HT-29 (cell line): ENCODE measurements at places on chromosomes 13 and 19. TPM values are rescaled to one million over a fixed set of nuclear protein-coding genes. Genes with fewer than 3 reads are reported as not detected.

DCT gene
- total RNA-seq: not detected in 2 replicates

GRIK5 gene
- total RNA-seq: 0.21 TPM in 1 of 2 replicates, not detected in the other

RXFP2 gene
- not detected in 2 replicates for total RNA-seq

ALG5 gene
- 34.9 and 38.3 TPM in 2 replicates for total RNA-seq

ABCA7 gene
- total RNA-seq: 56.9 and 76.3 TPM in 2 replicates

RGL3 gene
- total RNA-seq: 69.4 and 71.5 TPM in 2 replicates

- DNase-seq: no peak
Observed at GRCh38 chr13:18959229-18959628, 222.4 kb downstream of the TUBA3C start.

GRCh38 chr13:43905435-43906031 lies 25.8 kb downstream of the LACC1 start:
- DNase-seq: peak; percentile 90

GRCh38 chr19:38801359-38802095 lies 11.2 kb downstream of the LGALS4 start:
- no peak for DNase-seq

DNA sequence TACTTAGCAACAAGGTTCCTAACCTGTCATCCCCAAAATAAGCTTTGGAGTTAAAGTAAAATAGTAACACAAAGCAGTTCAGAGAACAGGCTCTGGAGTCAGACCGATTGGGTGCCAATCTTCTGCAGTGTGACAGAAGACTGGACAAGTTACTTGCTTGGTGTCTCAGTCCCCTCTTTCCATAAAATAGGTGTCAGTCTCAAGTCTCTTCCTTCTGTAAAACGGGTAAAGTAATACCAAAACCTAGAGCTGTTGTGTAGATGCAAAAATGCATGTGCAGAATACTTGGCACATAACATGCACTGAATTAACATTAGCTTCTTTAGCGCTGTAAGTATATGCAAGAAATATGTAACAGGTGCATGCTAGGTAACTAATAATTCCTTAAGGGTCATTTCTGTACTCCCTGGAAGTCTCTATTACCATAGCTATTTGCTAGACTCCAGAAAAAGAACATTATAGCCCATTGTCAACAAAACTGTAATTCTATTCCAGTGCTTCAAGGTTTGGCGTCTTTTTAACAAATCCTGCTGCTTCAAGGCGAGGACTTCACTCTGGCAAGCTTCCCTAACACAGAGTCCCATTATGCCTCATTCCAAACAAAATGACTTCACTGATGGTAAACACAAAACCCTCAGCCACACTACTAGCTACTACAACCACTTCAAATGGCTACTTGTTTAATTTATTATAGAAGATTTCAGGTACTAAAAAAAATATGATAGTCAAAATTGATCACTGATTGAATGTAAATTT lies 32.8 kb downstream of the ELF1 start:
- DNase-seq: no peak

- no peak for DNase-seq
Observed at GRCh38 chr13:46996316-46997030, 99.6 kb upstream of the HTR2A start.

DNA sequence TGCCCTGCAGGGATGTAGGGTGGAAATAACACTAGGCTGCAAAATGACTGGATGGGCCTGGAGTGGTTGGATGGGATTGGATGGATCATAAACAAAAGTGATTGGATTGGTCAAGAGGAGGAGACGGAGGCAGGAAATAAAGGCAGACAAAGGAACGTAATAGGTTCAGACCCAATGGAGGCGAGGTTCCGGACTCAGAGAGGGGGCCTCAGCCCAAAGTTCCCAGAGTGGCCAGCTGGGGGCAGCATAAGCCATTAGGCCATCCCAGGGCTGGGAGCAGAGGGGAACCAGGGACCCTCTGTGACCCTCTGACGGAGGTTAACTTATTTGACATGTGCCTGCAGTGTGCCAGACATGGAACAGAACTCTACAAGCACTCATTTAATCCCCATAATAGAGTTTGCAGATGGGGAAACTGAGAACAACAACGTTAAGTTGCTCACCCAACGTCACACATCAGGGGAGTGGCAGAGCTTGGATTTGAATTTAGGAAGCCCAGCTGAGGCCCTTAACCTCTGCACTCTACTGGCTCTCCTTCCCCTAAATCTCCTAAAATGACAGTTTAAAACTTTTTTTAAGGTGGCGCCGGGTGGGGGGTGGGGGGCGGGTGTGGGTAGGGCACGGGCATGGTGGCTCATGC lies 15.3 kb upstream of the MAP1S start:
- no peak for DNase-seq

GRCh38 chr13:51134763-51135365 lies 23.8 kb upstream of the C13orf42 start:
- DNase-seq: no peak

GRCh38 chr19:46513461-46514236 lies 18.0 kb upstream of the PNMA8B start:
- DNase-seq: peak; percentile 83

DNA sequence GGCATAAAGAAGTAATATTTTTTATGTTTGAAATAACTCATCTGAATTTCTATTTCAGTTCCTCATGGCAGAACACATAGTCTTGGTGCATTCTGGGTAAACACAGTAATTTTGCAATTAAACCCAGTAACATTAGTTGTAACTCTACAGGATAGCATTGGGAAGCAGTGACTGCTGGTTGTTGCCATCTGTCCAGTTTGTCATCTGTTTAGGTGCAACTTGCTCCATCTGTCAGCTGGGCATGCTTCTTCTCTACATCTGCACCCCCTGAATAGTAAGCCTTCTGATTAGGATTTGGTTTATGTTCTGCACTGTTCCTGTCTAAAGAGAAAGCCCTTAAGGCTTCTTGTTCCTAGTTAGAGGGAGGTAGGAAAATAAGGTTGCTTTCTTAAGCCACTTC lies 63.5 kb upstream of the CSNK1A1L start:
- no peak for DNase-seq

DNA sequence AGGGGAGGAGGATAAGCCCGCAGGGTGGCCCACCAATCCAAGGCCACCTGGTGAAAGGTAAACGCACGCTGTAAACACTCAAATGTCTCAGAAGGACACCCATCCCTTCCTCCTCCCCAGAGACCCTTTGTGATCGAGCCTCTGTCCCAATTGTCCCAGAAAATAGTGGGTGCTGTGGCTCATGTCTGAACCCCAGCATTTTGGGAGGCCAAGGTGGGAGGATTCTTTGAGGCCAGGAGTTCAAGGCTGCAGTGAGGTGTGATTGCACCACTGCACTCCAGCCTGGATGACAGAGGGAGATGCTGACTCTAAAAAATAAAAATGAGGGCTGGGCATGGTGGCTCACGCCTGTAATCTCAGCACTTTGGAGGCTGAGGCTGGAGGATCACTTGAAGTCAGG lies 3.1 kb upstream of the ABHD17A start:
- DNase-seq: no peak

GRCh38 chr19:37872383-37872782 lies 34.0 kb downstream of the WDR87 start:
- DNase-seq: no peak

DNA sequence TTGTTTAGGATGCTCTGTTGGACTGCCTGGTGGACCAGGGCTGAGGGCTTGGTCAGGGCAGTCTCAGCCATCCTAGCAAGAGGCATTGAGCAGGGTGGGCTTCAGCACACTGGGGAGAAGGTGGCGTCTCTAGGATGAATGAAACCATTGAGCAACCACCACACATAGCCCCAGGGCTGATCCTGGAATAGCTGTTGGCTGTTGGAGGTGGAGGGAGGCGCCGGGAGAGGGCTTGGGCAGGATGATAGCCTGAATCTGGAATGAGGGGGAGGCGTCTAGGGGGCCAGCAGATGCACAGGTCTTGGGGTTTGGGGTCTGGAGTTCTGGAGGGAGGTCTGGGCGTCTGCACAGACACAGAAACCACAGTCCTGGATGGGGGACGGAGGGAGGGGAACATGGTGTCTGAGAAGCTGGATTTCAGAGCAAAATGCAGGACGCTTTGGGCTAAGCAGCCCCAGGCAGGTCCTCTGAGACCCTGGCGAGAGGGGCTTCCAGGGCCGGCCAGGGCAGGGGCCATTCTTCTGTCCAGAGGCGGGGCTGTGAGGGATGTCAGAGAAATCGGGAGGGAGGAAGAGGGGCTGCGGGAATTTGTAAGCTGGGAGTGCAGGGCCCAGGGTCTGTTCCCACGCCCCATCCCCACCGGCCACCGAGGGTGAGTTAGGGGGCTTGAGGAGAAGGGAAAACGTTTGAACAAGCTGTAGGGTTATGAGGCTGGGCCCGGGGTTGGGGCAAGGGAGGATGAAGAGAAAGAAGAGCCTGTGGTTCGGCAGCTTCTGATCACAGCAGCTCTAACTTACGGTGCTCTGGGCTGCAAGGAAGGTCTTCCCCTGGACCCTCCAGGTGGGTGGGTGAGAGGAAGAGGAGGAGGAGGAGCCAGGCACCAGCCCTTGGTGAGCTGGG lies 5.2 kb downstream of the TRAPPC5 start:
- no peak for DNase-seq

GRCh38 chr19:35073941-35074340 lies 32.4 kb downstream of the HPN start:
- DNase-seq: no peak

DNA sequence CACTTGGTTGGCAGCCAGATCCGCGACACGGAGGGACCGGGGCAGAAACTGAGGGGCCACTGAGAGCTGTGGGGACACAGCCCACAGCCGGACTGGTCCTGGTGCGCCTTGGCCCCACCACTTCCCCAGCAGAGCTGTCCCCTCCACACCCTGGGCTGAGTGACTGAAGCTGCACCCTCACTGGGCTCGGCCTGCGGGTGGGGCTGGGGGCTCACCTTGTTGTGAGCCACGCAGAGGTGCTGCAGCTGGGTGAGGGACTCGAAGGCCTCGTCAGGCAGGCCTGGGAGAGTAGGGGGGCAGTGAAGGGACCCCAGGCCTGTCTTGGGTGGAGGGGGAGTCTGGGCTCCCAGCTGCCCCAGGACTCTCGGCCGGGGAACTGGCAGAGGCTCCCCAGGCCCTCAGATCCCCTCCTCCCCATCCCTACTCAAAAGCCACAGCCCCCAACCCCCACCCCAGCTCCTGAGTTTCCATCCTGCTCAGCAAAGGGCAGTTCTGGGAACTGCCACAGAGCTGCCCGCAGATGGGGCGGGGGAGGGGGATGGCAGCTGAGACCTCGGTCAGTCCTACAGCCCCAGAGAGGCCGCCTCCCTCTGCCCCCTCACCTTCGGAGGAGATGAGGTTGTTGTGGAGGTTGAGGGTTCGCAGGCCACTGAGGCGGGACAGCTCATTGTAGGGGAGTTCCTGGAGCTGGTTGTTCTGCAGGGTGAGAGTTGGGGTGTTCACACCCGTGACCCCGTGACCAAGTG lies 2.3 kb downstream of the PODNL1 start:
- no peak for DNase-seq

GRCh38 chr13:114268344-114269280 lies 12.8 kb upstream of the UPF3A start:
- no peak for DNase-seq

- no peak for DNase-seq
Observed at GRCh38 chr19:35907377-35907745, 734 bp downstream of the TYROBP start.

DNA sequence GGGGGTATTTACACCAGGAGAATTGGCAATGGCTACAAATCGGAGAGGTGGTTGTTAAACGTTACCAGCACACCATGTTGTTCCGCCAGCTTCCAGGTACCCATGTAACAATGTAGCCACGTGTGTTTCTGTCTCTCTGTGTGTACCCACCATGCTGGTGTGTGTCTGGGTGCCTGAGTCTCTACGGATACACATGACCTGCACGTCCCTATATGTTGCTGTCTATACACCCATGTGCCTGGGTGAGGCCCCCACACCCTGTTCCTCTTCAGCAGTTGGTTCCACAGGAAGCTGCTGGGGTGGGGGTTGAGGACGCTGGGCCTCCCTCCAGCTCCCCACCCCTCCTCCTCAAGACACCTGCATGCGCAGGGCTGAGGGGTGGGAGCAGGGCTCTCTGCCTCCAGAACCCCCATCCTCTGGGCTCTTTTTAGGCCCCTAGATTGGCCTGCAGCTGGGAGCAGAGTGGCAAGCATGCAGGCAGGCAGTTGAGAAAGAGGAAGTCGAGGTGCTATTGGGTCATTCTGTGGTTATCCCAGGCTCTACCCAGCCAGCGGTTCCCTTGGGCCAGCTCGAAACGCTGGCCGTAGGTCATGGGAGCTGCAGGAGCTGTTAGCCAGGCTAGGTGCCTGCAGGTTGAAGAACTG lies at the start of gene ARHGEF18:
ARHGEF18 (plus strand) TSS at position 351 of the 644 bp plus-strand sequence. CDS start 13,954 bp downstream, outside the sequence.
- DNase-seq: no peak

DNA sequence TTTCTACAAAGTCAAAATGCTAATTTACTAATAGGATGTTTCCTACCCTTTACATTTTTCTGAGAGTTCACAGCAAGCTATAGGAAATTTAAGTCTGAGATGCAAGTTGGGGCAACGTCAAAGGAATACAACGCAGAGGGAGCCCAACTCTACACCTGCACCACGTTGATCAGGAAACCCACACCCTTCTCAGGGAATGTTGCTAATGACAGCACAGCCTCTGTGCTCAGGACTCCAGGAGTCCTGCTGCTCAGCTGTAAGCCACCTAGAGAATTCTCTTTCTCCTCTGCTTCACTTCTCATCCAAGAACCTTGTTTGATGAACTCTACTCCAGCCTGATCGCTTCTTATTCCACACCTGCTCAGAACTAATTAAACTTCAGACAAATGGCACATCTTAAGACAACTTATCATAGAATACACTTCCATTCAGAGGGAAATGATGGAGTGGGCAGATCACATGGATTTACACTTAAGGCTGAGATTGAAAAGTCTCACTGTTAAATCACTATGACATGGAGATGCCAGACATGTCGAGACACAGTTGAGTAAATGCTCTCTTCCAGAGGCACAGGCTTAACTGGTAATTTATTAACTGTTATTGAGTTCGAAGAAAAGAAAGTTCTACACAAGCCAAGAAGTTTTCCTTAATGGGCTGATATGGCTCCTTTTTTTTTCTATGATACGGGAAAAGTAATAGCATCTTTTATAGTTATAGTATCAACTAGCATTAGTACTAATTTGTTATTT lies 811.6 kb upstream of the ARGLU1 start:
- no peak for DNase-seq

DNA sequence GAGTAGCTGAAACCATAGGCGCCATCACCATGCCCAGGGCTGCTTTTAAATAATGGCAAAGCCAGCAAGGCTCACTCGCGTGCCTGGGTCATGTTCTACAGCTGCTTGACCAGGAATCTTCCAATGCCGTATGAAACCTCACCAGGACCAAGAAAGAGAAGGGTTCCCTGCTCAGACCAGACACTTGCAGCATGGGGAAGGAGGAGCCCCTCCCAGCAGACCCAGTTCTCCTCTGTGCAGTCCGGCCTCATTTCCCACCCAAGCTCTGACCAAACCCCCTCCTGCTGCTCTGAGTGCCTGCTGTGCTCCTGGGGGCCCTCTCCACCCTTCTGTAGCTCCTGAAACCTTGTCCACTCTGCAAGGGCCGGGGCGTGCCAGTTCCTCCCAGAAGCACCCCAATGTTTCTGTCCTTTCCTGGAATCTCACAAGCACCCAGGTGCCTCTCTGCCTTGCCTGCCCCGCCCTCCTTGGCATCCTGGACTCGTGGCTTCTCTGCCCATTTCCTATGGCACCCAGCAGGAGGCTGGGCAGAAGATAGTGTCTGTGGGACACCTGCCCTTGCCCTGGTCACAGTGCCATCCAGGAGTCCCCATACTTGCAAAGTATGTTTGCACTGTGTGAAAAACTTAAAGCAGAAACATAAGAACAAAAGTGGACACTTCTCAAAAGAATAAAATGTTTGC lies 6.8 kb upstream of the SLC7A9 start:
- no peak for DNase-seq
